ENCODE measurements at places on chromosomes 12 and 14.

- no peak for DNase-seq
These were observed 199.3 kb upstream of the PDZRN4 start for GRCh38 chr12:40988824-40989223.

DNA sequence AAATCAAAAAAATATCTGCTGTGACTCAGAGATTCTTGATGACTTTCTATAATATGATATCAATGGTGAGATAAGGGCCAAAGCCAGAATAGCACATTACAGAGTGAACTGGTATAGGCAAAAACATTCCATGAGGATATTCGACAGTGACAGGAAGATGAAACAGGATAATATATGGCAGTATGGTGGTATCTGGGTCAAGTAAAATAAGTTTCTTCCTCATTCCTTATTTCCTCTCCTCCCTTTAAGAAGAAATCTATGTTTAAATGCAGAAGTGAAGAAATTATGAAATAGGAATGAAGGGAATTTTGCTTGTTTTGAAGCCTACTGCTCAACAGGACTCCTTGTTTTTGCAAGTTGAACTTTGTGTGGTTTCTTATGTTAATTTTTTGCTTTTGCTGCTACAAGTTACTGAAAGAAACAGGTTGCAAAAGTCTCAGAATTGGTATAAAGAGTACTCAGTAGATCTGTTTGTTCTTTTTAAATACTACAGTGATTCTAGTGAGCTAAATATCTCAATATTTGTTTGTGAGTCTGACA, 7.0 kb downstream of the ACSS3 start:
- DNase-seq = no peak

- no peak for DNase-seq
These were observed 84.7 kb downstream of the SAMD4A start for GRCh38 chr14:54651649-54652048.

DNA sequence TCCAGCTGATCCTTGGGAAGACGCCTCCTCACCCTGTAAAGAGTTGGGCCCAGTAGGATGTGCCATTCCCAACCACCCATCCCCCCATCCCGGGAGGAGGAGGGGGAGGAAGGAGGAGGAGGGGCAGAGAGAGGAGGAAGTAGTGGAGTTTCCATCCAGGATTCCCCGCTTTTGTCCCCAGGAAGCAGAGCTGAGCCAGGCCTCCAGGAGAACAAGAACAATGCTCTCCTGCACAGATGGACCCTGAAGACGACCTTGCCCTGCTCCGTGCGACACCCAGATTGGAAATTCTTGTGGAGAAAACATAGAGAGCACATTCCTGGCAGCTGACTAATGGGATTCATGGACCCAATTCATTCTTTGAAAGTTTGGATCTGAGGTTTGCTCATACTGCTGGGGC, 132.3 kb upstream of the CRY1 start:
- DNase-seq = no peak

DNA sequence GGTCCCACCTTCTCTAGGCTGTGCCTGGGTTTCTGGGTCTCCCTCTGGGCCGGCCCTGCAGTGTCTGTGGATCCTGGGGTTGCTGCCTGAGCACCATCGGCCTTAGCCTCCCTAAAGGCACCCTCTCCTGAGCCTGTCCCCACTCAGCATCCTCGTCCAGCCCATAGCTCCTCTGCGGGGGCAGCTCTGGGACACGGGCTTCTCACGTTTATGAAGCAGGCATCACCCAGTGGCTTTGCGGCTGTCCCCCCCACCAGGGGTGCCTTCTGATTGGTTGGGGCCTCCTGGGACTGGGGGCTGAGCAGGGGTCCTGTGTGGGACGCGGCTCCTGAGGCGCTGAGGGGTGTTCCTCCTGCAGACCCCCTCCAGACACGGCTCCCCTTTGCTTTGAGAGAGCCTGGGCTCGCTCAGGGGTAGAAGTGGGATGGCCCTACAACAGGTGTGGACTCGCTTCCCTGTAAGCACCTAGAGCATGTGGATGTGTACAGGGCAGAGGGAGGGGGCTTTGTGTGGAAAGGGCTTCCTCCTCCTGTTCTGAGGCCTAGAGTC, 10.7 kb downstream of the ULK1 start:
- no peak for DNase-seq

DNA sequence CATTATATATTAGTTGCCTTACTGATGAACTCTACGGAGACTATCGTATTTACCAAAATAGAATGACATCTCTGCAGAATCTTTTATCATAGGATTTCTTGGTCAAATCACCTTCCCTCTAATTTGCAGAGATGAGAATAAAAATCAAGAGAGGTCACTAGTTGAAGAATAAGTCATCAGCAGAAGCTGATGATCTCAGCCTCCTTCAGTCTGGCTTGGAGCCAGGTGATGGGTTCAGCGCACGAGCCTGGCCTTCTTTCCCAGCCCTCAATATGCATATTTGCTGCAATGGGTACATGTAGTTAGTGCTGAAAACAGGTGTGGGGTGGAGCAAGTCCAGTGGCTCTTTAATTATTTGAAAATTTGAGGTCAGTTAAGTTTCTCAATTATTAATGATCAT, 19.2 kb upstream of the EMP1 start:
- no peak for DNase-seq

DNA sequence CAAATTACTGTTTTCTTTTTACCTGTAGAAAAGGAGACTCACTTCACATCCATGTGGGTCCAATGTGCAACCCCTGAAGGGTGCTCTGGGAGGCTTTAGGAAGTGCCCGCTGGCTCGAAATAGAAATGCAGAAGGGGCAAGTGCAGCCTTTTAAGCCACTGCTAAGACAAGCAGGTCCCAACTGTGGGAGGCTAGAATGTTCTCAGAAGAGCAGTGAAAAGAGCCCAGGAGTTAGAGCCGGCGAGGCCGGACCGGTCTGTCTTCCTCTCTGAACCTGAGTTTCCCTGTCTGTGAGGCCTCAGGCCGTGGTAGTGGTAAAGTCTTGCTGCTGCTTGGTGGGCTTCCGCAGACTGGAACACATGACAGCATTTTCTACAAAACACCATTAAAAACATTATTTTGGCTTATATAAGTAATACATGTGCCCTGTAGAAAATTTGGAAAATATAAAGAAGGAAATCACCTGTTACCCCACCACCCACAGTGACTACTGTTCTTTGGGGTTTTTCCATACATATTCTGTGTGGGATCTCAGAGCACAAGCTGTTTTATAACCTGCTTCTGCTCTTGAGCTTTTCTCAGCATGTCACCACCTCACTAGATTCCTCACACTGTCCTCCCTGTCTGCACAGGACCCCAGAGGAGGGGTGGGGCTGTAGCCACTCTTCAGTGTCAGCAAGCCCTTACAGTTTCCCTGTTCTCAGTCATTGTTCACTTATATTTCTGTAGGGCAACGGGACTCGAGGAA, 6.0 kb downstream of the CKB start:
- peak; percentile 8 for DNase-seq

DNA sequence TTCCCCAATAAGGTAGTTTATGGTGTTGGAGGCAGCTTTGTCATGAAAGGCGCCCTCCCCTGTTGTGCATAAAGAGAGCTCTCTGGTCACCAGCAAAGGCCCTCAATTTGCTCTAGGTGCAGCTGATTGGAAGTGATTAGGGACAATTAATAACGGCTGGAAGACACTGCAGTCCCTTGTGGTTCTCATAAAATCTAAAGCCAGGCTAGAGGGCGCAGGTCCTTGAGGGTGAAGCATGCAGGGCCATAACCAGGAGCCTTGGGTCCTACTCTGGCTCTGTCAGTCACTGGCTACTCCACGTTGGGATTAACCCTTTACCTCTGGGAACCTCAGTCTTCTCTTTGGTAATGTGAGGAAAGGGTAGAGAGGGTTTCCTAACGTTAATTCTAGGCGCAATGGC, 1.9 kb downstream of the DAAM1 start:
- DNase-seq = no peak

DNA sequence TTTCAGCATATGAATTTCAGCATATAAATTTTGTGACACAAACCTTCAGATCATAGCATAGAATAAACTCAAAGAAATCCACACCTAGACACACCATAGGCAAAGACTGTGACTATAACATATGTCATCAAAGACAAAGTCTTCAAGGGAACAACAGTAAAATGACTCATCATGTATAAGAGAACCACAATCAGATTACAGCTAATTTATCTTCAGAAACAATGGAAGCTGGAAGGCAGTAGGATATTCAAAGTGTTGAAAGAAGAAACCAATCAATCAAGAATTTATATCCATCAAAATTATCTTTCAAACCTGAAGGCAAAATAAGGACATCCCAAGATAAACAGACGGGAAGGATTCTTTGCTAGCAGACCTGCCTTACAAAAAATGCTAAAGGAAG, 29.0 kb downstream of the DLK1 start:
- DNase-seq = no peak

- DNase-seq = no peak
These were observed 268.0 kb upstream of the NOS1 start for GRCh38 chr12:117629454-117629853.

DNA sequence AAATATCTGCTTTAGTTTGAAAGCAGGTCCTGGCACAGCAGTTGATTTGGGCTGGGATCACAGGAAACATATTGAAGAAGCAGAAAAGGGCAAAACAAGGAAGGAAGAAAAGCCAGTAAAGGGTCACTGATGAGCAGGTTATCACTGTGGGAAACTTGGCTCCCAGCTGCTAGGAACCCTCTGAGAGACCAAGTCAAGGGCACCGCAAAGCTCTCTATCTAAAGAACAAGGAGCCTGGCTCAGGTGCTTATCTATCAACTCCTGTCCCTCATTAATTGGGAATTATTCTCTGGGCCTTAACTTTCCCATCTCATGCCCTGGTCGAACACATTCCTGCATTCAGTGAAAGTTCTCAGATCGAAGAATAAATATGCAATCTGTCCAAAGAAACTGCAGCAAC, 450.9 kb upstream of the RPL10L start:
- DNase-seq = no peak

GRCh38 chr12:119288576-119288975, 46.0 kb upstream of the CCDC60 start:
- no peak for DNase-seq

GRCh38 chr14:61525293-61526011, 169.9 kb upstream of the HIF1A start:
- DNase-seq = peak; percentile 91

DNA sequence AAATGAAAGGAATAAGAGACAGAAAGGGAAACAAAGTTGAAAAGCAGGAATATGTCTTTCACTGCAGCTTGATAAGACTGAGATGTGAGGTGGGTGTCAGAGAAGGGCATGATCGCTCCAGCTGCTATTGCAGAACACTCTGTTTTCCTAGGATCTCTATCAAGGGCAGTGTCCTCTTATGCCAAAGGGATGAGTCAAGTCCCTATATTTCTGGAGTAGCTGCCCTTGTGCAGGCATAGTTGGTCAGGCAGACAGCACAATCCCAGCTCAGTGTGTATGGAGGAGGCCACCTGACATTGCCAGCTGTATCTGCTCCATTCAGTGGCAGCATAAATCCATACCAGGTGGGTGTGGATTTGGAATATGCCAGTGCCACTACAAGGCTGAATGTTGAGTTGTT, 101.6 kb downstream of the DAD1 start:
- no peak for DNase-seq

- DNase-seq = no peak
These were observed 345.0 kb downstream of the SLC16A7 start for GRCh38 chr12:59940631-59941342.

- no peak for DNase-seq
These were observed 2.1 kb downstream of the TMEM30B start for GRCh38 chr14:61279082-61279481.

DNA sequence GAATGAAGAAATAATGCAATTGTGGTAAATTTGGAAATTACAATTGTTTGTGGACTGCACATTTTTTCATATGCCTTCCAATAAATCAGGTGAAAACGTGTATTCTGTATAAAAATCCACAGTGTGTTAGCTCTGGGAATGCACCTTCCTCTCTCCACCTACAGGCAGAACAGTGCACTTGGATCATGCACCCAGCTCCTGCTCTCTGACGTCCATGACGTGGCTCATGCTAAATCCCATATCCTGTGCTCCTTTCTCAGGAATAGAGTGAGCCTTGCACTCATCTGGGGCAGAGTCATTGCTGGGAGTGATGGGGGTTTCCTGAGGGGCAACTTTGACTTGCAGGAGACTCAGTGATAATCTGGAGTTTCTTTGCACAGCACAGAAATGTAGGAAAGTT, 1282.1 kb downstream of the TMEM121 start:
- DNase-seq = no peak

- DNase-seq = peak; percentile 41
These were observed 84.1 kb upstream of the GNG2 start for GRCh38 chr14:51776102-51776894.

- no peak for DNase-seq
These were observed 152.1 kb downstream of the METTL25 start for GRCh38 chr12:82510386-82510785.

GRCh38 chr12:12070674-12071656, at the start of gene BCL2L14:
BCL2L14 (plus strand) TSS chr12:12070939; CDS start chr12:12079306, 8,367 bp downstream.
- no peak for DNase-seq

DNA sequence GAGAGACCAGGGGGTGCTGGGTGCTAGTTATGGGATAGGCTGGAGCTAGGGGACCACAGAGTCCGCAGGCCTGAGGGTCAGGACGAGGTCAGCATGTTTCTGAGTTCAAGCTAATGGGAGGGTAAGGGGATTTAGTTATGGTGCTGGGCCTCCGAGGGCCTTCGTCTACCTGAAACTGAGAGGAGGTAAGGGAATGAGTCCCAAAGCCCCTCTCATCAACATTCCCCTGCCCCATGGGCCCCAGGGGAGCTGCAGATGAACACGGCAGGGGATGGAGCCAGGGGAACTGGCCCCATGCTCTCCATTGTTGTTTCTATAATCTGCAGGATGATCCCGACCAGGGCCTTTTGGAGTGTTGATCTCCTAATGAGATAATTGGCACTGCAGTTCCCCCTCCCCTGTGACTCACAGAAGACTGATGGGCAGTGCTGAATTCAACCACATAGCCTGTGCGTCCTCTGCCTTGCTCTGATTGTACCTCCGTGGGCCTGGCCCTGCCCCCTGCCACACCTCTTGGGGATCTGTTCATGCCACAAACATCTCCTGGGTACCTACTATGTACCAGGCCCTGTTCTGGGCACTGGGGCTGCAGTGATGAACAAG, 21.4 kb downstream of the FAIM2 start:
- peak; percentile 66 for DNase-seq

GRCh38 chr12:83971781-83972180, 940.8 kb downstream of the SLC6A15 start:
- DNase-seq = no peak
